Substantia nigra (tissue), 51 donors: ENCODE measurements at places on chromosomes 11 and 22.

DNA sequence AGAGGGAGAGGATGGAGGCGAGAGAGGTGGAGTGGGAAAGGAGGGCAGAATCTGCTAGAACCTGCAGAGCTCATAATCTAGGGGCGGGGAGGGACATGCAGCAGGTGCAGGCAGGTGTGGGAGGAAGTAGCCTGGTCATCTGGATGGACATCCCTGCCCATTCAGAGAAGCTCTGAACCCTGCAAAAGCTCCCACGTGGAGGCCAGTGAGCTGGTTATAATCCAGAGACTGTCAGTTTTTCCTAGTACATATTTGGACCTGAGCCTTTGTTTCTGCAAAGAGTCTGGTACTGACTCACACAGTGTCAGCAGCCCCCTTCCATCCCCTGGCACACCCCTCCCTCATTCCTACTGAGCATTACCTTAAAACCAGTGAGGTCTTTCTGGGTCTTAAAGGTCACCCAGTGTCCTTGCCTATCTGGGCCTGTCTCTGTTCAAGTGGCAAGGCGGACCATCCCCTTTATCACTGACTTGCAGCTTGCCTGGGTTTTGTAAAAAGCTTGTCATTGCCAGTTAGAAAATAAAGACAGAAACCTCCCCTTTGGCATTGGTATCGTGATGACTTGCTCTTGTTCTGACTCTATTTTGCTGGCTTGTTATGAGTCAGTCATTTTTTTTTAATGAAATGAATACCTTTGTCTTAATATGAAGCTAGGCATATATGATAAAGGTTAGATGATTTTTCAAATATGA lies 26.1 kb downstream of the PTPRJ start:
- no peak for DNase-seq

GRCh38 chr22:33325232-33326004 lies 267.2 kb upstream of the SYN3 start:
- DNase-seq, result no peak

GRCh38 chr11:94518300-94518699 lies 6.0 kb downstream of the C11orf97 start:
- no peak for DNase-seq

DNA sequence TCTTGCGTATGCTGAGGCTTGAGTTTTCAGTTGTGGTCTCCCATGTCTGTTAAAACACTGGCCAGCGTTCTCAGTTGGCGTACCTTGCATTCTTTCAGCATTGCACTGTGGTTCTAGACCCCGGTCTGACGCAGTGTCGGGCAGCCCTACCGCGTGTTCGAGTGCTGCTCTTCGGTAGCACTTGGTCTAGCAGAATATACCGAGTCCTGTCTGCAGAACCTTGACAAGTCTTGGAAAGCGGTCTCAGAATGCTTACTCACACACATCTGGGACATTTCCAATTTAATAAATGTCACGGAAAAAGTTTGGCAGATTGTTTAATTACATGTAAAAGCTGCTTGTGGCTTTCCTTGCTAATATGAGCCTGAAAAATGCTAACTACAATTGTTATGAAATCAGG lies 32.6 kb downstream of the PPFIA1 start:
- no peak for DNase-seq

DNA sequence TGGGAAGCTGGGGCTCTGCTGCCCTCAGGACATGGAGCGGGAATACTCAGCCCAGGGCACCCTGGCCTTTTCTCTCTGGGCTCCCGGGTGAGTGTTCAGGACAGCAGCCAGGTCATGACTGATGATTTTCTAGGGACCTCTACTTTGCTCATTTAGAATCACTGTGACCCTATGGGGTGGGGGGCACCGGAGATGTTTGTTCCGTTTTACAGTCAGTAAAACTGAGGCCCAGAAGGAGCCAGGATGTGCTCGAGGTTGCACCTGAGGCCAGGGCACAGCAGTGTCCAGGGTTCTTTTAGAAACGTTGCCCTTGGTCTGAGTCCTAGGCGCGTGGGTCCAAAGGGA lies 48.1 kb downstream of the SMIM38 start:
- DNase-seq, result no peak

DNA sequence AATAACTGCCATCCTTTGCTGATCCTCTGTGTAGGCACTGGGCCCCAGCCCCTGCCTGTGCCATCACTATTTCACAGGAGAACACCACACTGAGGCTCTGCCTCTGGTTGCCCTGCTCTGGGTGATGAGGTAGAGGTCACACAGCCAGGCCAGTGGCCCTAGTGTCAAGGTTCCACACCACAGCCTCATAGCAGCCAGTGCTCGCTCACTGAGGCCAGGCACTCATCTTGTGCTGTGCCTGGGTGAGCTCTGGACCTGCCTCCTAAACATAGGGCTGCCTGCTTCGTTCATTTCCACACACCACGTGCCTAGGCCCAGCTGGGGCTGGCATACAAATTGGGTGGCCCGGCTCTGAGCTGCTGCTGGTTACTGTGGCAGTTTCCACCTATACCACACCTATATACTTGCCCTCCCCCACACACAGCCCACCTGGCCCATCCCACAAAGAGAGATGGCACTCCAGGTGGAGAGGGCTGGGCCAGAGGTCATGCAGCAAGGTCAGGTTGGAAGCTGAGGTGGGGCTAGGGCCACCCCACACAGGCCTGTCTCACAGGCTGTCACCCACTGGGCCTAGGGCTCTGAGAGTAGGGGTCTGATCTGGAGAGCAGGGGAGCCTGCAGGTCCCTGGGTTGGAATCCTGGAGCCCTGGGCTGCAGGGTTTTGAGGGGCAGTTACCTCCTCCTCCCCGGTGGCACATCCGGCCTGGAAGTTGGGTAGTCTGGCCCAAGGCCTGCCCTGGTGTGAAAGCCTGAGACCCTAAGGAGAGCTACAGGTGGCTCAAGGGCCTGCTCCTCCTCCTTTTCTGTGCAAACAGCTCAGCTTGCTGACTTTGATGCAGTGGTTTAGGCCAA lies 11.2 kb downstream of the KCNQ1OT1 start:
- DNase-seq, result no peak

GRCh38 chr11:70252844-70253243 lies 17.6 kb upstream of the PPFIA1 start:
- no peak for DNase-seq

DNA sequence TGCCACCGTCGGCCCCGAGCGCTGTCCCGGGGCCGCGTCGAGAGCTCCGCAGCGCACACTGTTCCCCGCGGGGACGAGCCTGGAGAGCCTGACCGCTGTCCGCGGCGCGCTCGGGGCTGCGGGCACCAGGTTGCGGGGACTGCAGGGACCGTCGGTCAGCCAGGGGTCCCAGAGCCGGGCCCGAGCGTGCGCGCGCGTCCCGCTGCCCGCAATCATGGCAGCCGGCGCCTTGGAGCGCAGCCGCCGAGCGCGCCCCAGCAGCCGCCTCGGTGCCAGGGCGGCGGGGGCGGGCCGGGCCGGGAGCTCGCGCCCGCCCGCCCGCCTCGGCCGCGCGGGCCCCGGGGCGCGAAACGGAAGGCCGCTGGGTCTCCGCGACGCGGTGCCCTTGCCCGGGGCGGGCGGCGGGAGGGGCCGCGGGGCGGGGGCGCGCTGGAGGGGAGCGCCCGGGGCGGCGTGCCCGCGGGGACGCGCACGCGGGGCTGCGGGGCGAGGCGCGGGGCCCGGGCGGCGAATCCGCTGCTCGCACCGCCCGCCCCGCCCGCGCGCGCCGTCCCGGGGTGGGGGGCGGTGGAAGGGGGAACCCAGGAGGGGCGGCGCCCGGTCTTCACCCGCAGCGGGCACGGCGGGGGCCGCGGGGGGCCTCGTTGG lies 79.4 kb upstream of the PPARA start:
- DNase-seq, result peak; percentile 92

- DNase-seq, result no peak
These were observed 42.2 kb downstream of the FLI1 start for GRCh38 chr11:128735935-128736605.

DNA sequence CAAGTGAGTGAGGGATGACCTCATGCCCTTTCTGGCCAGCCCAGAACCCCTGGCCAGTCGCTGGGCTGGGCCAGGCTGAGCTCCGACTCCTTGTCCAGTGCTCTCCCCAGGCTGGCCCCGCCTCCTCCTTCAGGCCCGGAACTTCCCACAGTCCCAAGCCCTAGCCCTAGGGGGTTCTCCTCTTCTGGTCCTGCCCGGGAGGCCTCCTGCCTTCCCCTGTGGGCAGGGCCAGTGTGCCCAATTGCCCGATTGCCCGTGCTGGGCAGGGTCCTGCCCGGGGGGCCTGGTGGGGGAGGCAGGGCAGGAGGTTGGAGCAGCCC lies 4.2 kb downstream of the TCIRG1 start:
- no peak for DNase-seq

DNA sequence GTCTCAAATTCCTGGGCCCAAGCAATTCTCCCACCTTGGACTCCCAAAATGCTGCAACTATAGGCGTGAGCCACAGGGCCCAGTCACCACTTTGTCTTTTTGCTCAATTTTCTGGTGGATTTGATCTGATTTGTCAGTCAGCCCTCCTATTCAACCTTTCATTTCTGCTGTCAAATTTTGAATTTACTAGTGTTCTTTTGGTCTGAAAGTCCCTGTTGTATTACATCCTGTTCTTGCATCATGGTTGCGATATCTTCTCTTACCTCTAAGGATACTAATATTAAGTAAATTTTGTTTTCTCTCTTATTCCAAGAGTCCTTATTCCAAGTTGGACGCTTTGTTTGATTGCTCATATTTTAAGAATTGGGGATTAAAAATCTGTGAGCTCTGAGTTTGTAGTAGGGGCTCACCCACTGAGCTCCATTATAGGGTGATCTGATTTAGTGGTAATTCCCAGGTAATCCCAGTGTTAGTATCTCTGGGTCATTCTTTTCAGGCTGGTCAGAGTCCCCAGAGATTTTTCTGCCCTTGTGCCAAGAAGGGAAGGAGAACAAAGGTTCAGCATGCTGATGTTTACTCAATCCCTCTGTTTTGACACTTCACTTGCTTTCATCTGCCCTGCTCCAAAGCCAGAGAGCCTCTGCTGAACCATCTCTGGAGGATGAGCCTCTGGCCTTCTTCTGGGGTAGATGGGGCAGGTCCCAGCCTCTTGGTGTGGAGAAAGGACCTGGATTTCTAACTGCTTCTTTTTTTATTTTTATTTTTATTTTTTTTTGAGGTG lies 10.0 kb downstream of the UPB1 start:
- DNase-seq, result no peak

DNA sequence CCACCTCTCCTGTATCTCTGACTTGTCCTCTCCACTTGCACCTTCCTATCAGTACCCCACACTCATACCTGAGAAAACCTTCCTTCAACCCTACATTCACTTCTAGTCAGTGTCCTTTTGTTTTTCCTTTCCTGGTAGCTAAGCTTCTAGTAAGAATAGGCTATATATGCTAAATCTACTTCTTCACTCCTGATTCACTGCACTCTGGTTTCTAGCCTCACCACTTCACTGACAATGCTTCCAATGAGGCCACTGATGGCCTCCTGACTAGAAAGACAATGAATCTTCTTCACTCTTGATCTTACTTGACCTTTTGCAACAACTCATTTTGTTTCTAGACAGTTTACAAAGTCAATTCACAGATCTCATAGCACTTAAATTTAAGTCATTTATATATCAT lies 52.0 kb downstream of the RELT start:
- no peak for DNase-seq

- DNase-seq, result no peak
These were observed 1.2 kb downstream of the UBQLN3 start for GRCh38 chr11:5508605-5509004.

DNA sequence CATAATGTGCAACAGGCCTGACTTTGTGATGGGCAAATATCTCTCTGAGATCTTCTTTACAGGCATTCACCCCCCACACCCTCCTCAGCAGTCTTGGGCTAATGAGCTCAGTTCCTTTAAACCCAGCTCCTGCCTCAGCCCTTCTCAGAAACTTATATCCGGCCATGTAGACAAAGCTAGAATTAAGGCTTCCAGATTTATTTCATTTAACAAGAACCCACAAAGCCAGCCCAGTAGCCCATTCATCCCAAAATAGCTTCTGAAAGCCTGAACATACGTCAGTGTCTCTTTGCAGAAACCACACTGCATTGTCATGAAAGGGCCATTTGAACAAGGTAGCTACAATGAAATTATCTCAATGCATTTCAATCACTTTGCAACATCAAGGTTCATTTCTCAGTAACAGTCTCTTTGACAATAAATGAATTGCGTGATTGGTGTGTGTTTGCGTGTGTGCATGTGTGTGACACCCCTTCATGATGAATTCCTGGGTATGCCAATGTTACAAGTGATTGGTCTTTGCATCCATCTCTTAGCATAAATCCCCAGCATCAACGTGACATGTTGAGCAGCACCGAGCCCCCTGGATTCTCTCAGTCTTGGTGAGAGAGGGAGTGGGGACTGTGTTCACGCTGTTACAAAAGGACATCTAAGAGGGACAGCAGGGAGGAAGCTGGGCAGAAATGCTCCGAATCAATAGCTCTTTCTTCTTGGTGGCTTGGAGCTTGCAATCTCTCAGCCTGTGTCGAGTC lies 299.6 kb downstream of the KIRREL3 start:
- DNase-seq, result no peak

DNA sequence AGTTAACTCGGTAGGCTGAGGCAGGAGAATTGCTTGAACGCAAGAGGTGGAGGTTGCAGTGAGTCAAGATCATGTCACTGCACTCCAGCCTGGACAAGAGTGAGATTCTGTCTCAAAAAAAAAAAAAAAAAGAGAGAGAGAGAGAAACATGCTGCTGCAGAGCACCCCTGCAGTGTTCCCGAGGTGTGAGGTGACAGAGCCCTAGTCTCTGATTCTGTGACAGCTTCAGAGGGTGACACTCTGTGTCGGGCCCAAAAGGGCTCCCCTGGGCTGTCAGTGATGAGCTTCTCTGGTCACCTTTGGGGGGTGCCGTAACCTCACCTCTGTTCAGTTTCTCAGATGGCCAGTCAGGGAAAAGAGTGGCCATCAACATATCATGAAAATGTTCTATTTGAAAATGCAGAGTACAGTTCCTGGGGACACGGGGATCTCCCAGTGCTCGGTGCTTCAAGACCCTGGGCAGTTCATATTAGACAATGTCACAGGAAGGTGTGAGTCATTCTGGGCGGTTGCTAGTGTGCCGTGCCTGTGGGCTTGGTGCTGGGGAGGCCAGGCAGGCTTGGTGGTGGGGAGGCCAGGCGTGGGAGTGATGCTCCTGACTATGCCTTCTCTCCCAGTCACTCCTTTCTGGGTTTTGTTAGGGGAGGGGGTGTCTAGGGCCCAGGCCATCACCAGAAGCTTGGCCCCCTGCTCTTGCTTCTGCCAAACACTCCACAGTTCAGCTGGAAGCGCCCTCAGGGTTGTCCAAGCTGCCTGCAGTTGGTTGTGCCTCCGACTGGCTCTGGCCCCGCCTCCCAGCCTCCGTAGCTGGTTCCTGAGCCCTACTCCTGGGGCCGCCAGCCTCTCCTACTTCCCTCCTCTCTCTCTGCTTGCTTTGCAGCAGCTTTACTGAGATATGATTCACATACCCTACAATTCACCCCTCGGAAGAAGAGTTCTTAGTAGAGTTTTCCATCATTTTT lies 52.5 kb upstream of the CLDN5 start:
- no peak for DNase-seq

- no peak for DNase-seq
These were observed 13.4 kb downstream of the CSF2RB start for GRCh38 chr22:36926721-36927435.

GRCh38 chr22:35043252-35043933 lies 22.6 kb upstream of the ISX start:
- no peak for DNase-seq

- DNase-seq, result no peak
These were observed 8.8 kb downstream of the ARHGAP42 start for GRCh38 chr11:100695911-100696310.

- DNase-seq, result no peak
These were observed 15.7 kb upstream of the SCGB1A1 start for GRCh38 chr11:62402960-62403730.

- DNase-seq, result no peak
These were observed 25.9 kb downstream of the ZNF195 start for GRCh38 chr11:3353066-3353465.
